ENCODE measurements at places on chromosomes 7 and 10.
A peak's percentile ranks its signal among the peaks of the same experiment; 100 is the strongest.

- no peak for DNase-seq
These were observed 51.4 kb downstream of the NPS start for GRCh38 chr10:127600479-127600878.

GRCh38 chr10:61903928-61904344, 2.4 kb downstream of the ARID5B start:
- peak; percentile 21 for DNase-seq

GRCh38 chr10:13681528-13681927, 94.8 kb downstream of the PRPF18 start:
- DNase-seq, result no peak

DNA sequence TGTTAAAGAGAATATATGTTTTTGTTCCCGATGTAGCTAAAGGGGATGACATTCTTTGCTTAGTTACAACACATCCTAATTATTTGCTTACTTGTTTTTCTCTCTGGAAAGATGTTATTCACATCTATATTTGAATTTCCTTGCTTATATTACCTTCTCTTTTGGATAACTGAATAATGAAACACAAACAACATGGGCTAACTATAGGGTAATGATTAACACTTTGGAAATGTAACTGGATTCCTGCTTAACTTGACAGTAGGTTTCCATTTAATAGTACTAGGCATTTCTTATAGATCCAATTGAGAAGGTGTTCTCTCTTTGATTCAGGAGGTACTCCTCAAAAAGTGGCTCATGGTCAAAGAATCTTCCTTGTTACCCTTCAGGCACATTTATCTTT, 141.1 kb downstream of the CCSER2 start:
- DNase-seq, result no peak

DNA sequence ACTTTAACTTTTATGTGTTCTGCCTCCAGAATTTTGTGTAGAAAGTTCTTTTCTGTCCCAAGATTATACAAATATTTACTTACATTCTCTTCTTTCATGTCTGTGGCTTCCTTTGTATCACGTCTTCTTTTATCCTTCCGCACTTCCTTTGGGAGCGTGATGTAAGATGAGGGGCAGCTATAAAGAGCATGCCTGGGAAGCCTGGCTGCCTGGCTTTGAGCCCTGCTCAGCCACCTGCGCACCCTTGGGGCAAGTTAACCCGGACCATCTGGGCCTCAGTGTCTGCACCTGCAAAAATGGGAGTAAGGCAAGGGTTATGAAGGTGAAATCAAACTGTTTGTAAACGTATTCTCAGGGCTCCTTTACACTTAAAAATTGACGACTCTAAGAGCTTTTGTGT, 25.2 kb downstream of the PALD1 start:
- no peak for DNase-seq

DNA sequence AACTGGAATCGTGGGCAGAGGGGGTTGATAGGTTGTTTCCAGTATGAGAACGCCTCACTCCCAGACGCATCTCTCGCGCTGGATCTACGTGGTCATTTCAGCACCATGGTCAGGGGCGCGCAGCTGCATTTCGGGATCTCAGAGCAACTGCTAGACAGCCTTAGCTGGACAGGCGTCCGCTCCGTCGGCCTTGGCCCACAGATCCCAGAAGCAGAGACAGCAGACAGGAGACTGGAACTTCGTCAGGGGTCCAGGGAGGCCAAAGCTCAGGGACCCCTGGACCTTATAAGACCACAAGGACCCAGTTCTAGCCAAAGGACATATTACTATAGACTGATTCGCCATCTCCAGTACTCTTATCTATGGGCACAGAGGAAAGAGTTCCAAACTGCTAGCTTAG, 5.3 kb downstream of the NEUROG3 start:
- peak; percentile 9 for DNase-seq

- DNase-seq, result no peak
These were observed 179.7 kb downstream of the PTPN20 start for GRCh38 chr10:47090903-47091302.

GRCh38 chr7:75965617-75966016, 28.8 kb downstream of the TMEM120A start:
- DNase-seq, result no peak

DNA sequence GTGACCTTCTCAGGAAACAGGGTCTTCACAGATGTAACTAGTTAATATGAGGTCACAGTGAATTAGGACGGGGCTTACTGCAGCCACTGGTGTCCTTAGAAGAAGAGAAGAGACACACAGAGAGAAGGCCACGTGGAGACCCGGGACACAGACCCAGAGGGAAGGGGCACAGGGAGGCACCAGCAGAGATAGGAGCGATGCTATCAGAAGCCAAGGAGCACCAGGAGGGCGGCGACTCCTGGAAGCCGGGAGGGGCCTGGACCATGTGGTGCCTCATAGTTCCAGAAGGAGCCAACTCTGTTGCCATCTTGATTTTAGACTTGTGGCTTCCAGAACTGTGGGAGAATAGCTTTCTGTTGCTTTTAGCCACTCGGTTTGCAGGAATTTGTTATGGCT, 505.9 kb downstream of the TCERG1L start:
- no peak for DNase-seq

DNA sequence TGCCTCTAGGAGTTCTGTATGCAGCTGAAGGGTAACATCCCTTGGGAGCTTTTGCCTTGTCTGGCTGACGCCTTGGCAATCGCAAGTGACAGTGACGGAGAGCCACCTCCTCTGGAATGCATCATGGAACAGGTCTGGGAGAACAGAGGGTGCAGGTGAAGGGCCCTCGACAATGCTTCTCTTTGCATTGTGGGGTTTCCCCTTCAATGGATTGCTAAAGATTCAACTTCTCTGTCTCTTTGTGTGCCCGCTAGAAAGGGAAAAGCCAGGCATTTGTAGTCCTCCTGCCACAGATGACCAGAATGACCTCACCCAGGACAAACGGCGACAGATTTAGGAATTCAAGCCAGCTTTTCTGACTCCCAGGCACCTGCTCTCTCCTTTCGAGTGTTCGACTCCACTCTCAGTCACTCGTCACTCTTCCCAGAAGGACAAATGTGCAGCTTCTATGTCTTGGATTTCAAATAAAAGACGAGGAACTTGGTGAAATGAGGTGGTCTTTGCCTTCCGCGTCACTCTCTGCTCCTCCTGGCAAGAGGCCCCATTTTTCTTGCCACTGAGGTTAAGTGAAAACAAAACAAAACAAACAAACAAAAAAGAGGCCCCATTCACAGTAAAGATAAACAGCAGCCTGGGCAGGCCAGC, 26.1 kb downstream of the IL2RA start:
- no peak for DNase-seq

GRCh38 chr10:35306852-35307251, 29.5 kb upstream of the CCNY start:
- DNase-seq, result peak; percentile 88

- no peak for DNase-seq
These were observed 93.2 kb upstream of the SAMD8 start for GRCh38 chr10:75018251-75018650.

- DNase-seq, result no peak
These were observed 251.0 kb downstream of the BMPER start for GRCh38 chr7:34156336-34156735.

GRCh38 chr10:25487266-25487665, 312.5 kb downstream of the GPR158 start:
- DNase-seq, result no peak

DNA sequence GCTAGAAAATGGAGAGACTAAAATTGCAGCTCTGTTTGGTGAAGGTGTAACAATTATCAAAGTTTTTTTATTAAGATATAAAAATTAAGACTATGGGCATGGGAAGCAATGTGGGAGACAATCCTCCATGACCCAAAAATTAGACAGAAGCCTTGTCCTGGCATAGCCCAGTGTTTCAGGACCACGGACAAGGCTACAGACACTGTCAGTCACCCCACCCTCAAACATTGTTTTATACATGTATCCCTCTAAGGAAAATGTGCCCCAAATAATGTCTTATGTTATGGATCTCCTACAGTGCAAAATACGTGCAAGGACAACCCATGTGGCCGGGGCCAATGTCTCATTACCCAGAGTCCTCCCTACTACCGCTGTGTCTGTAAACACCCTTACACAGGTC, 24.0 kb downstream of the HABP2 start:
- no peak for DNase-seq

DNA sequence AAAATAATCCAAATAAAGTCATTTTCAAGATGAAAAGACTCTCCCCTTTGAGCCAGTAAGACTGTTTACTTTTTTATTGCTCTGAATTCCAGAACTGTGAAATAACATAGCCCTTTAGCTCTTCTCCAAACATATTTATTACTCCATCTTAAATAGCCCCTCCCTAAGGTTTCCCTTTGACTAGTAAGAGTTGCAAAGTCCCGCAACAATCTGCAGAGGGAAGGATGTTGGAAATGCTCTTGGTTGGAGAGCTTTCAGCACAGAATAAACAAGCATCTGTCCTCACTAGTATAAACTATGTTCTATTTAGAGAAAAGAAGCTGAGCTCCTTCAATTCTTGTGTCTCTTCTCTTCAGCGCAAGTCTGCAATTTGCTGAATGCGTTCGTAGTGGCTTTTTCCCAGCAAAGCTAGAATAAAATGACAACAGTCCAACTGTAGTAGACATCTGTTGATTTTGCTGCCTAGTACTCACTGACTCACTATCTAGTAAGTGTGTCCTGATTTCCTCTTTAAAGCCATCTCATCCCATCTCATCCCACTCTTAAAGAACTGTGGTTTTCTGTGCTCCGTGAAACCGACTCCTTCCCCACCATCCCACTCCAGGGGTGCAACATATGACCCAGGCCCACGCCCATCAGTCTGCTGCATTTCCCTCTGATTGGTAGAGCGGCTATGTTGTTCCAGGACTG, 104.0 kb downstream of the FAM107B start:
- DNase-seq, result no peak

- DNase-seq, result no peak
These were observed 38.3 kb upstream of the PDCD4 start for GRCh38 chr10:110833234-110833940.

- DNase-seq, result no peak
These were observed 20.7 kb downstream of the ZMIZ2 start for GRCh38 chr7:44769376-44769775.

DNA sequence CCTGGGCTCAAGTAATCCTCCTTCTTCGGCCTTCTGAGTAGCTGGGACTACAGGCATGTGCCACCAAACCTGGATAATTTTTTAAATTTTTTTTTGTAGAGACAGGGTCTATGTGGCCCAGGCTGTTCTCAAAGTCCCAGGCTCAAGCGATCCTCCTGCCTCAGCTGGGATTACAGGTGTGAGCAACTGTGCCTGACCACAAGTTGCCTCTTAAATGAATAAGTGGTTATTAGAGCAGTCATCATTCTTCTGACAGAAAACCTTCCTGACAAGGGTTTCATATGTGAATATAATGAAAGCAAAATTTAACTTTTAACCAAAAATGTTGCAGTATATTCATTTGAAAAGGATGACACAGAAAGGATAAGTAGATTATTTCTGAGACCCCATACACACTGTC, 532.5 kb downstream of the GRM8 start:
- DNase-seq, result no peak

GRCh38 chr7:142248166-142249160, 9.4 kb downstream of the PRSS58 start:
- DNase-seq, result no peak

- DNase-seq, result no peak
These were observed 217.1 kb downstream of the GFRA1 start for GRCh38 chr10:116055917-116056252.

DNA sequence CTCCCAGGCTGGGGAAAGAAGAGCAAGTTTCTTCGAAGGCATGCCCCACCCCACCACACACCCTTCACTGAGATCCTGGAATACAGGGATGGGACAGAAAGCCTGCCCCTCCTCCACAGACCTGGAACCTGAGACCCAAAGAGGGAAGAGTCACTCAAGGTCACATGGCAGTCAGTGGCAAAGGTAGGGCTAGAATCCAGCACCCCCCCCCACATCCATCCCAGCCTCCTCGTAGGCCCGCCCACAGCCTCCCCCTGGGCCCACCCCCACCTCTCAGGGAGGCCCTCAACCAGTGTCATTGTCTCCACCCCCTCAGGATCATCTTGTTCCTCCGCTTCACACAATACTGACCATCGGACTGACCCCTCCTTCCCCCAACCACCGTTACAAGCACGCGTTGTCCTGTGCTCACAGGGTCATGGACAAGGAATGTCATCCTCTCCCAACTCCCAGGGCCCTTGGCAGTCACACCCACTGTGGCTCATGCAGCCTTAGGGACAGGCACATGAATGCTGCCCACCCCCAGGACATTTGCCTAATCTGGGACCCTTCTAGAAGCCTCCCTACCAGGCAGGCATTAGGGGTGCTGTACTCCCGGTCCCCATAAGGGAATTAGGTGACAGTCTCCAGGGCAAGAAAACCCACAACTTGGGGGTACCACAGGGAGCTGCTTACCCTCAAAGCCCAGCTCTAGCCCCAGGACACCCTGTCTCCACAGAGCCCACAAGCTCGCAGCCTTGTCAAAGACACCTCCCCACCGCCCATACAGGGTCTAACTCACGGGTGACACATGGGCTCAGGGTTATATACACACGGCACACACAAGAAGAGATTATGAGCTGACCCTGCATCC, 1.4 kb downstream of the KCNH2 start:
- no peak for DNase-seq

GRCh38 chr7:7221599-7222038, 39.3 kb downstream of the C1GALT1 start:
- peak; percentile 93 for DNase-seq

DNA sequence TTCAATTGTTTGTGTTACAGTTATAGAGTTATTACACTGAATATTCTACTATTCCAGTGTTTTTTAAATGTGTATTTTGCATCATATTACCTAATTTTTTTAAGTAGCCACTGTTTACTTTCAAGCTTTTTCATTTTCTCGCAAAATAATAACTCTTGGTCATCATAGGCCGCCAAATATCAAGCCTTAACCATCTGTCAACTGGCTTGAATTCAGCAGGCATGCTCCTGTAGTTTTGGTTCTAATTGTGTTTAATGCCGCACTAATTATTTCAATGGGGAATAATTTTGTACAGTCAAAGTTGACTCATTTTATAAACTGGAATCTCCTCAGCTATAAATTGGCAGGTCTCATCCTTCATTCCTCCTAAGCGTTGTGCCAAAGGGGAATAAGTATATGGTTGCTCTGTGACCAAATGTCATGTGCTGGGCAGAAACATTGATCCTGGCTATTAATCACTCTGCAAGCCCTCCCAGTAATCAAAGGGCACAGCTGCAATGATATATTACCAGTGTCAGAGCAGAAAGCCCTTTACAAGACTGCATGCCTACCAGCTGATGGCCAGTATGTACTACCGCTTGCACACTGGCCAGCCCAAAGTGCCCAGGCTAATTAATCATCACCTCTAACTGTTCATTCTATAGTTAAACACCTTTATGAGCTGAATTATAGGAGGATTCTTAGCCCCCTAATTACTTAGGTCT, 74.8 kb downstream of the SKAP2 start:
- DNase-seq, result no peak

GRCh38 chr7:30837581-30837980, 66.4 kb downstream of the MINDY4 start:
- DNase-seq, result no peak

DNA sequence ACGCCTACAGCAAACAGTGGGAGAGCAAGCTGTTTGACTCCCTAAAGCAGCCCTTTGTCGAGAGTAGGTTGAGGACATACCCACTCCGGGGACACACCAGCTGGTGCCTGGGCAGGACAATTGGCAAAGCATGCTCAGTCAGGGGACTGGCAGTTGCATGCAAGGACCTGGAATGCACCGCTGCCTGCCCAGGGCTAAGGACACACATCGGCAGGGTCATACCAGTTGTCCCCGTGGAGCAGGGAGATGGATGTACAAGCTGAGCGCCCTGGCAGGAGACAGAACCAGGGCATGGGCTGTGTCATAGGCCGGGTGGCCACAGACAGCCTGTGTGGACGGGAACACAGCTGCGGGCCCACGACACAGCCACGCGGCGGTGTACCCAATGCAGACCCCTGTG, 18.3 kb upstream of the ELN start:
- DNase-seq, result no peak

GRCh38 chr7:108181073-108181985, 51.2 kb upstream of the LAMB4 start:
- peak; percentile 38 for DNase-seq

All from foreskin keratinocyte (primary cell).